Bone marrow (tissue), 2 donors: ENCODE measurements at places on chromosomes 4 and X.
A peak's percentile ranks its signal among the peaks of the same experiment; 100 is the strongest.

DNA sequence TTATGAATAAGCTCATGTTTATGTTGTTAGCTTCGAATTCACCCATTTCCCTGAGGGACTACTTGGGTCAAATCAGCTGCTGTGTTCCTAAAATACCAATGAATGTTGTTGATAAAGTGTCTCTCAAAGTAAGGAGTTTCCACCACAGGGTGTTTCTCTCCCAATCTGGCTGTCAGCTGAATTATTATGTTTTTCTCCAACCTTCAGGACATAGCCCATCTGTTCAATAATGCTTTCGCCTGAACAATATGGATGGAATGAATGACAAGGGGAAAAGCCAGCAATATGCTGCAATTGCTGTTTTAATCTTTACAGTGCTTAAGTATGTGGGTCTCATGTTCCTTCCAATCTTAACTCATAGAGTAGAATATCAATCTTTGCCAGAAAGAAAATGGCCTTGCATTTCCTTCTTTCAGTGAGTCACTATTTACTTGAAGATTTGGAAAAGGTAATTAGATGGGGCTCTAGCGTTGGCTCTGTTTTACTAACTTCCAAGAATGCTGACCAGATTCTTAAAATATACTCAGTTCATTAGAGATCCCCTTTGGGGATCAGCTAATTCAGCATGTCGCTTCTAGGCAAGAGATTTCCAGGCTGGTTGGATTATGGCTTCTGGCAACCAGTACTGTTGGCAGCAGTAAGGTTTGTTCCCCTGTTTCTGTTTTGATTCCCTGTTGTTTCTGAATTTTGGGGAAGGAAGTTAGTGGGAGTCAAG lies 410.5 kb downstream of the PPP3CA start:
- no peak for DNase-seq

DNA sequence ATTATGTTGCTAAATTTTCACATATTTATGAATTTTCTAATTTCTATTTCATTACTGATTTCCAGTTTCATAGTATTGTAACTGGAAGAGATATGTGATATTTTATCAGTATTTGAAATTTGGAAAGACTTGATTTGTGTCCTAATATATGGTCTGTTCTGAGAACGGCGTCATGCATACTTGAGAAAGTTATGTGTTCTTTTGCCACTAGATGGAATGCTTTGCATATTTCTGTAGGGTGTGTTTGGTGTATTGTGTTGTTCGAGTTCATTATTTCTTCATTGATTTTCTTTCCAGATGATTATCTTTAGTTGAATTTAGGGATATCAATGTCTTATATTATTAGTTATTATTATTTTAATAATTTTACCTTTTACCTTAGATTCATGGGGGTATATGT lies 110.6 kb upstream of the ITM2A start:
- DNase-seq, result no peak

GRCh38 chr4:94913316-94913715 lies 155.6 kb downstream of the BMPR1B start:
- no peak for DNase-seq

- DNase-seq, result no peak
These were observed 22.3 kb upstream of the CLOCK start for GRCh38 chr4:55568905-55569504.

GRCh38 chr4:8317474-8317873 lies 47.9 kb downstream of the HTRA3 start:
- no peak for DNase-seq

- DNase-seq, result no peak
These were observed 595 bp downstream of the KLHL34 start for GRCh38 chrX:21657318-21658151.

- DNase-seq, result no peak
These were observed 1.7 kb upstream of the VCX start for GRCh38 chrX:7841084-7841805.

DNA sequence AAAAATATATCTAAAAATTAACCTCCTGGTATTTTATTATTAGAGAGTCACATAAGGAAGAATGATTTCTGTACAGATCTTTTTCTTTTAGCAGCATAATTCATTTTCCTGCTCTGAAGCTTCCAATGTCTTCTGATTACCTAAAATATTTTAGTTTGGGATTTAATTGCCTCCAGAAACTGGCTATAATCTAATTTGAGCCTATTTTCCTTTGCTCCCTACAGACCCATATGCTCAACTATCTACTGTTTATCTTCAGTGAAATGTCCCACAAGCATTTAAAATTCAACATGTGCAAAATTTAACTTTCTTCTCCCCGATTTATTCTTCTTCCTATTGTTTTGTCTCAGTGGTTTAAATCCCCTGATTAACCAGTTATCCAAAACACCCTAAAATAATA lies 29.1 kb downstream of the NPY2R start:
- DNase-seq, result no peak

DNA sequence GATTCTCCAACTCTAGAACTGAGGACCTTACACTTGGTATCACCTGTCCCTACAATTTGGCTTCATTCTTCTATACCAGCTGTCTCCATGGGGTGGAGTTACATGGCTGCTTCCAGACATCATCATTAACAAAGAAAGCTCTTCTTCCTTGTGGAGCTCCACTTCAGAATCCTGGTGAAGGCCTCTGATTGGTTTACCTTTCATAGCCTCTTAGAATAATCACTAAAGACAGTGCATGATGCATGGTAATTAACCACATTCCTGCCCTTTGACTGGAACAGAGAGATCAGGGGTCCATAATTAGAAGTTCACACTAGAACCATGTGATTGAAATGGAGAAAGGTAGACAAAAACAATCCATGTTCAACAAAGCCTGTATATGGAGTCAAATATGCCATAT lies 112.6 kb upstream of the ZNF827 start:
- DNase-seq, result no peak

- DNase-seq, result no peak
These were observed 448.3 kb upstream of the ZFP42 start for GRCh38 chr4:187547316-187547715.

GRCh38 chrX:136711147-136711546 lies 63.2 kb downstream of the CD40LG start:
- no peak for DNase-seq

DNA sequence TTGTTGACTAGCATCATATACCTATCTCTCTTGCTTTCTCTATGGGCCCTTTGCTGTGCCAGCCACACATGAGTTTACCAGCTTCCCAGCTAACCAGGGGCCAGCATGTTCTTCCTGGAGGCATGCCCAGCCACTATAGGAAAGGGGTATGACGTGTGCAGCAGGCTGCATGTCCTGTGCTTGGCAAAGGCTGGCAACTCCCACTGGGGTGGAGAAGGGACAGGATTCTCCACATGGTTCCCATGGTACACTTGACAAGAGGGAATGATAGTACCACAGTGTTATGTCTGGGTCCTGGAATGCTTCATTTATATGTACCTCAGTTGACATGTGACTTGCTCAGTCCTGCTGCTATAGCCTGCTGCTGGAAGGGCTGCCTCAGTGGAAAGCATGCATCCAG lies 78.8 kb downstream of the TMEM164 start:
- no peak for DNase-seq

DNA sequence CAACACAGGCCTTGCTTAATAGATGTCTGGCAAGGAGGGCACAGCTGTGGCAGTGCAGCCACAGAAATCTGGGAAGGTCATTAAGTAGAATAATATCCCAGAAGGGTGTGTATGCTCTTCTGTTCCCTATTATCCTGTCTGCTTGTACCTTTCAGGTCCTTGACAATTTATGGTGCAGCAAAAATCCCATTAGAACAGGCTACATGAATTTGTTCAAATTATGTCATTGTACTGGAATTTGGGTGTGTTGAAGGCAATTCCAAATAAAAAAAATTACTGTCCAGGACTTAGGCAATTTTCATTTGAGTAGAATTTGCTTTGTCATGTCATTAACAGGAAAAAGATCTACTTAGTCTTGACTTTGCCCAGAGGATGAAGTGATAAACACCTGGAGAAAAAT lies 192.1 kb downstream of the IDS start:
- no peak for DNase-seq

- DNase-seq, result no peak
These were observed 8.1 kb downstream of the JAKMIP1 start for GRCh38 chr4:6192245-6192644.

DNA sequence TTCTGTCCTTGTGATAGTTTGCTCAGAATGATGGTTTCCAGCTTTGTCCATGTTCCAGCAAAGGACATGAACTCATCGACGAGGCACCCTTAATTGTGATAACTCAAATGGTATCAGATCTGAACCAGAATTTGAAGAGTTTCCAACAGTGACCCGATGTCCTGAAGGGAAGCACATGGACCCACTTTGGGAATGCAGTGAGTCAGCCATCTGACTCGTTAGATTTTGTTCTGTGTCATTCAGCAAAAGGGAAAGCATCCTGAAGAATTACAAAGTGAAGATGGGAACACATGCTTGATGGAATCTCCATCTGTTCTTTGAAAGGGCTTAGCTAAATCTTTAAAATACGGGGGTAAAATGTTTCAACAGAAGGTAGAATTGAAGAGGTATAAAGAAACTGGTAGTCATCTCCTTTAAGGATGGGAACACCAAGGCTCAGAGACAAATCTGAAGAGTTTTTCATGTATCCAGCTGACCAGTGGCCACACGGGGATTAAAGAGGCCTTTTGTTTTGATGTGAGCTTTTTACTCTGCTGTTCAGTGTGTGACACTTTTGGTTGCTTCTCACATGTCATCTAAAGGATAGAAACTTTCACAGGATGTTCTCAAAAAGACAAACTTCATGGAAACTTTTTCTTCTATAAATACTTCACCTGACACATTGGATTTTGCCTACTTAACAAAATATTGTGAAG lies 393.8 kb downstream of the INPP4B start:
- no peak for DNase-seq

DNA sequence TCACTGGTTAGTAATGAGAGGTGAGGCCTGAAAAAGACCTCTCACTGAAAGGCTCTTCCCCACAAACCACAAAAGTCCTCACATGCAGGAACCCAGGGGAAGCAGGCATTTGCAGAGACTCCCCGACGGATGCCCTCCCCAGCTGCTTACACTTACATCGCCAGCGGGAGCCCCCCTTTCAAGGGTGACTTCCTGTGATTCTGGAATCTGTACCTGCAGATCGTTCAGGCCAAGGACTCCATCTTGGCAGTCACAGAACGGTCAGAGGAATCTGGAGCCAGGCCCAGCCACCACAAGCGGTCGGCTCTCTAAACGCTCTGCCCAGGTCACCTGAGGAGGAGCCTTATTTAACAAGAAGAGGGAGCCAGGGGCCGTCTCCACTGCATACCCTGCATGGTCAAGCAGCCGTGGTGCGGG lies 71.3 kb upstream of the STS start:
- no peak for DNase-seq

DNA sequence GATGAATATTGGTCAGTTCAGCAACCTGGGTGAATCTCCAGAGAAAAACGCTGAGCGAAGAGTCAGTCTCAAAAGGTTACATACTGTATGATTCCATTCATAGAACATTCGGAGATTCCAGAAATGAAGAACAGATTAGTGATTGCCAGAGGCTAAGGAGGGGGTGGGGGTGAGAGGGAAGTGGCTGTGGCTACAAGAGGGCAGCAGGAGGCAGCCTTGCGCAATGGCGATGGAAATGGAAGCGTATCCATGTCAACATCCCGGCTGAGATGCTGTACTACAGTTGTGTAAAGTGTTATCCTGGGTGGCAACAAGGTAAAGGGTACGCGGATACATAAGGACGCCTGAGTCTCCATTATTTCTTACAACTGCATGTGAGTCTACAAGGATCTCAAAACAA lies 18.0 kb downstream of the LYAR start:
- DNase-seq, result no peak

DNA sequence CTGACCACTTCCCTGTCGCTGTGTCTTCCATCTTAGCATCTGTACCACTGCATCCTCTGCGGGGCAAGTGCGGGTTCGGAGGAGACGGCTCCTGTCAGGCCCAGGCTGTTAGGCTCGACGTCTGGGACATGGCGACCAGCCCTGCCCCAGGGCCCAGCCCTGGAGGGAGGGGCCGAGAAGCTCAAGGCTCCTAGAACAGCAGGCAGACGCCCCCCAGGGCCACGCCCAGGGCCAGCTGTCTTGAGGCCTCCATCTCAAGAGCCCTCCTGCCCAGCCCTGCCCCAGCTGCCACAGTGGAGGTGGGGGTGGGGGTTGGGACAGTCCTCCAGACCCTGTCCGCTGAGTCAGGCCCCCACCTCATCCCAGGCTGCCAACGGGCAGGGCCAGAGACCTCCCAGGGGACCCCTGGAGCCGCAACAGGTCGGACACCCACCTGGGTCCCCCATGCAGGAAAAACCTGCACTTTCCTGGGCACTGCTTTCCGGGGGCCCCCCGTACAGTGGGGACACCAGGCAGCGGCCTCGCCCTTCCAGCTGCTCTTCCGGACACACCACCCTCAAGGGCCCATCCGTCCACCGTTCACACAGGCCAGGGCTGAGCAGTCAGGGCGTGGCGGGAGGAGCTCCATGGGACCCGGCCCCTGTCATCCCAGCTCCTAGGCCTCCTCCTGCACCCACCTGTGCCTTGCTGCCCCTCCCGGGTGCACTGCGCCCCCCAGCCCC lies 83.1 kb downstream of the FAM53A start:
- no peak for DNase-seq

DNA sequence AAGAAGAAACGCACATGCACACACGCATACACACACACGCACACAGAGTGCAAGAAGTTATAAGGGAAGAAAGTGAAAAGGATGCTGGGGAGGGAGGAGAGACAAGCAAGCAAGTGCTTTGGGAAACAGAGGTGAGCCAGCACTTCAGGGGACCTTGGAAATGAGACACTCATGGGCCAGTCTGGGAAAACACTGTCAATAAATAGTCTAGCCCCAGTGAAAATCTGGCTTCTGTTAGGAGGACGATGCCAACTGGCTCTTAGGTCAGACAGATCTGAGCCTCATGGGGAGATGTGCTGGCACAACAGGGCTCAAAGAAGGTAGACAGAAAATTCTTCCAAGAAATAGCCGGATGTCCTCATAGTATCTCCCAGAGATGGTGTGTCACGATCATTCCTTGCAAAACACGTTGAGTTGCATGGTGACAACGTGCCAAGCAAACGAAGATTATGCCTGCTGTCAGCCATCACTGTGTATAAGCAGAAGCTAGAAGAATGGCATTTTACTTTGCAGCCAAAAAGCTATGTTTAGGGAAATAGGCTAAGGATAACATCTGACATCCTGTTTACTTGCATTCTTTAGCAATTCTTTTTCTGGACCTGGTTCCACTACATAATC lies 557 bp upstream of the ARHGEF6 start:
- DNase-seq, result no peak

GRCh38 chr4:168830777-168831512 lies 179.1 kb downstream of the CBR4 start:
- DNase-seq, result peak; percentile 31

DNA sequence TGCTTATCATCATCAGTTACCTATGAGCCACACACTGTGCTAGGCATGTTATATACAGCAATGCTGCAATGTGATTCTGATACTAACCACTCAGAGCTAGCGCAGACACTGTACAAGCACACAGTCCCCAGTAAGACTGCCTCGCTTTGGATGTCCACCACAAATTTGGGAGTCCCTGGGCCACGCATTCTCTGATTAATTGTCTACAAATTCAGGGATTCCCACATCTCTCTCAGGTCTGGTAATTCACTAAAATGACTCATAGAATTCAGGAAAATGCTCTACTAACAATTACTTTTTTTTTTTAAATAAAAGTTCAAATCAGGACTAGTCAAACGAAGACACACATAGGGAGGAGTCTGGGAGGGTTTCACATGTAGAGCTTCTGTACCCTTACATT lies 652.1 kb upstream of the AADAT start:
- no peak for DNase-seq

GRCh38 chrX:69321006-69321655 lies 155.9 kb upstream of the PJA1 start:
- DNase-seq, result no peak
